ENCODE measurements at places on chromosomes 7 and 10. TPM values are rescaled to one million over a fixed set of nuclear protein-coding genes. Genes with fewer than 3 reads are reported as not detected.

The ADAP1 gene
- total RNA-seq: 19.8 TPM

The DHTKD1 gene
- total RNA-seq: 20.8 TPM

DNA sequence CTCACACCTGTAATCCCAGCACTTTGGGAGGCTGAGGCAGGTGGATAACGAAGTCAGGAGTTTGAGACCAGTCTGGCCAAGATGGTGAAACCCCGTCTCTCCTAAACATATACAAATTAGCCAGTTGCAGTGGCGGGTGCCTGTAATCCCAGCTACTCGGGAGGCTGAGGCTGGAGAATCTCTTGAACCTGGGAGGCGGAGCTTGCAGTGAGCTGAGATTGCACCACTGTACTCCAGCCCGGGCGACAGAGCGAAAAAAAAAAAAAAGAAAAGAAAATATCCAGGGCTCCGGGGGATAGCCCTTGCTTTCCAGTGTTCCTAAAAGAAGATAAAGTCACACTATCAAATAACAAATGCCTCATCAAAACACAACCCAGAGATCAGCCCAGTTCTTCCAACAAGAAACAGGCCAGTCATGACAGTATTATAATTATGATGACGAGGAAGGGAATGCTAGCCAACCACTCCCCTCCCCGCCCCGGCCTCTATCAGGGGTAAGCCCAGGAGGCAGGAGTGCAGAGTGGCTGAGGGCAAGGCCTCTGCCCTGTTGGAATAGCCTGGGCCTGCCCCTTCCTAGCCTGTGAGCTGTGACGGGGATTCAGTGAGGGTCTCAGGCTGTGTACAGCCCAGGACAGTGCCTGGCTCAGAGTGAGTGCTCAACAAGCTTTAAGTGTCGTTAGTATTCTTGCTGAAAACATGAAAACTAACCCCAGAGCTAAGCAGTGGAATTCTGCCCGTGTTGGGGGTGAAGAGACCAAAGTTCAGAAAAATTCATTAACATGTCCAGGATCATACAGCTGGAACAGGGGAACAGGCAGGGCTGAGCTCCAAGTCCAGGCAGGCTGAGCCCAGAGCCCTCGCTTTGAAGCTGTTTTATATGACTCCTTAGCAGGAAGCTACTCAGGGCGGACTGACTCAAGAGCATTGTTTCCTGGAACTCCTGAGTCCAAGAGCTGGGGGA lies 54.3 kb downstream of the FAM241B start:
- DNase-seq: peak; percentile 72
- peaks cover 46% of the 10 kb centered on the region for H3K4me1 ChIP-seq
- H3K36me3 ChIP-seq: no peaks in the 10 kb centered on the region
- H3K4me3 ChIP-seq: no peak overlapping the region
- H3K27ac ChIP-seq: peak overlapping the region; percentile 86
- no peaks in the 10 kb centered on the region for H3K27me3 ChIP-seq

The SPDYE16 gene
- 0.26 TPM for total RNA-seq

GRCh38 chr7:33923440-33924229 lies 18.3 kb downstream of the BMPER start:
- no peaks in the 10 kb centered on the region for H3K27me3 ChIP-seq
- no peak overlapping the region for H3K27ac ChIP-seq
- H3K4me3 ChIP-seq: no peak overlapping the region
- DNase-seq: no peak
- H3K4me1 ChIP-seq: no peaks in the 10 kb centered on the region
- H3K36me3 ChIP-seq: no peaks in the 10 kb centered on the region

DNA sequence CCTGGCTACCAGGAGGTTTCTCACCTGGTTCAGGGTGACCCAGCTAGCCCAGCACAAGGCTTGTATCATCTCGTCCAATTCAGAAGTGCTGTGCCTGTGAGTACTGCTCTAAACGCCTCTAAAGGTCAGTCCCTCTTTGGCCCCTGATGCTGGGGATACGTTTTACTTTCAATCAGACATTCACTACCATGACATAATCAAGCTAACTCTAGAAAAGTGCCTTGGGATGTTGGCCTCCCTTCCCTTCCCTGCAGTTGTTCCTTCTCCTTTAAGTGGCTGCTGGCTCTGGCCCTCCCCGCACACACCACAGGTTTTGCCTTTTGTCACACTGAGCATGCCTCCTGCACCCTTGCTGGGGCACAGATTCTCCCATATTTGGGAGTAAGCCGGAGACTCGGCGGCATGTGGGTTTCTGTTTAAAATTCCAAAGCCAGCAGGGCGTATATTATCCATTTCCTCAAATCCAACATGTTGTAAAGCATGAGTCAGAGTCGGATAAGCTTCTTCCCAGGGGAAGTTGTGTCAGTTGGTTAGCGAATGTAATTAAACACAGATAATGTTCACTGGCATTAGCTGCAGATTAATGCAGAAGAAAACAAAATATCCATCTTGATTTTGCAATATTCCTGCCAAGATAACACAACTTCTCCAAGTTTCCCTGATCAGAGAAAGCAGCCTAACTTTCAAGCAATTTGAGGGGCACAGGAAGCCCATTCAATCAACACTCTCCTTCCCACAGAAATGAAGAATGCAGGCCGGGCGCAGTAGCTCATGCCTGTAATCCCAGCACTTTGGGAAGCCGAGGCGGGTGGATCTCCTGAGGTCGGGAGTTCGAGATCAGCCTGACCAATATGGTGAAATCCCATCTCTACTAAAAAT lies 31.8 kb upstream of the VCL start:
- peak overlapping the region; percentile 45 for H3K27ac ChIP-seq
- peak; percentile 69 for DNase-seq
- H3K27me3 ChIP-seq: no peaks in the 10 kb centered on the region
- H3K36me3 ChIP-seq: no peaks in the 10 kb centered on the region
- H3K4me3 ChIP-seq: no peak overlapping the region

- H3K36me3 ChIP-seq: no peaks in the 10 kb centered on the region
- H3K27me3 ChIP-seq: no peaks in the 10 kb centered on the region
- no peak overlapping the region for H3K27ac ChIP-seq
- H3K4me3 ChIP-seq: no peak overlapping the region
- DNase-seq: no peak
- no peaks in the 10 kb centered on the region for H3K4me1 ChIP-seq
Measured at GRCh38 chr7:91135703-91136430, 128.4 kb upstream of the FZD1 start.

- H3K36me3 ChIP-seq: no peaks in the 10 kb centered on the region
- H3K27ac ChIP-seq: no peak overlapping the region
- H3K27me3 ChIP-seq: no peaks in the 10 kb centered on the region
- no peaks in the 10 kb centered on the region for H3K4me1 ChIP-seq
- DNase-seq: no peak
Measured at GRCh38 chr7:70926666-70927065, 205.3 kb upstream of the GALNT17 start.

GRCh38 chr7:102396710-102397019 lies 502 bp downstream of the PRKRIP1 start:
- H3K4me1 ChIP-seq: peaks cover 17% of the 10 kb centered on the region
- H3K27me3 ChIP-seq: no peaks in the 10 kb centered on the region
- DNase-seq: no peak

The SPDYE6 gene
- not detected for total RNA-seq

GRCh38 chr10:114782666-114783065 lies 38.9 kb upstream of the FHIP2A start:
- H3K27me3 ChIP-seq: no peaks in the 10 kb centered on the region
- H3K4me1 ChIP-seq: no peaks in the 10 kb centered on the region
- no peak overlapping the region for H3K4me3 ChIP-seq
- H3K27ac ChIP-seq: no peak overlapping the region
- DNase-seq: no peak

The ZNF365 gene
- total RNA-seq: 1.0 TPM

- DNase-seq: no peak
- no peak overlapping the region for H3K27ac ChIP-seq
- H3K27me3 ChIP-seq: no peaks in the 10 kb centered on the region
- peaks cover 4% of the 10 kb centered on the region for H3K4me1 ChIP-seq
Measured at GRCh38 chr7:137695942-137696341, 150.8 kb downstream of the DGKI start.

DNA sequence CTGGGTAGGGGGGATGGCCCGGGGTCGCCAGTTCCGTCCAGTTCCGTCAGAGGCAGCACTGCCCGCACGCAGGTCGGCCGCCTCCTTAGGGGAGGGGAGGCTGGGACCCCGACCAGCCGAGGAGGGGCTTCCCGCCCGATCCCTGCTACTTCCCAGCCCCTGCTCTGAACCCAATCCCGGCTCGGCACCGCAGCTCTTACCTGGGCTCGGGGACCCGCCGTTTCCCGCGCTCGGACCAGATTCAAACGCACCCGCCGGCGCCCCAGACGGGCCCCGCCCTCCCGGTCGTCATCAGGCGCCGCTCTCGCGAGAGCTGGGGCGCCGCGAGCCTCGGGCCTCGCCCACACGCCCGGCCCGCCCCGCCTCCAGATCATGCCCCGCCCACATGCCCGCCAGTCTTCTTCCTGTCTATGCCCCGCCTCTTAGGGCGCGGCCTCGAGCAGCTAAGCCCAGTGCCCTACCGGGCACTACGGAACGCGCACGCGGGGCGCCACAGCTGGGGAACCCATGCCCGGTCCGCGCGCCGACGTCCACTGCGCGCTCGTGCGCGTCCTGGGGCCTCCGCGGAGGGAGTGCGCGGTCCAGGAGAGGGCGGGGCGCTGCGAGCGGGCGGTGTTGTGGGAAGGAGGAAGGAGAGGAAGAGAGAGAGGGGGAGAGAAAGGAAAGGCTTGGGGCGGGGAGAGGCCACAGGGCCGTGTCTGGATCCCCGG lies at the start of gene NCAPG2:
TSS of gene NCAPG2 (minus strand) at position 281 of the 710 bp plus-strand sequence. CDS start 2,905 bp downstream, outside the sequence.
- peak within 1 kb of the TSS; percentile 64 for H3K4me3 ChIP-seq
- DNase-seq: peak; percentile 99
- H3K36me3 ChIP-seq: no peaks in the 10 kb centered on the region

The AP3M1 gene
- 17.1 TPM for total RNA-seq

DNA sequence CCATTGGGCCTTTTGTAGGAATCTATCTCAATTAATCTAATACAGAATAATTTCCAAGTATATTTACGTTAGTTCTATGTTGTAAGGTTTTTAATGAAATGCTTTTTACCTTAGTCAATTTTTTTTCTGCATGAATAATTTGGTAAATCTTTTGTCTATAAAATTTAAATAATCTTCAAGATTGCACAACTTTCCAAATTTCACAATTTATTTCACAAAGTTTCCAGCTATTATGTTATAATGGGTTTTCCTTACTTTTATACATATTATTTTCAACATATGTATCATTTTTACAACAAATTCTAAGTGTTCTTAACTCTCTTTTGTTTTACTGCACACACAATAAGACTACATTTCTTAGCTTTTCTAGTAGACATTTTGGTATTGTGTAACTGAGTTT lies 470.7 kb downstream of the ETV1 start:
- DNase-seq: no peak
- H3K4me1 ChIP-seq: peaks cover 10% of the 10 kb centered on the region
- no peaks in the 10 kb centered on the region for H3K27me3 ChIP-seq
- no peaks in the 10 kb centered on the region for H3K36me3 ChIP-seq
- no peak overlapping the region for H3K4me3 ChIP-seq

DNA sequence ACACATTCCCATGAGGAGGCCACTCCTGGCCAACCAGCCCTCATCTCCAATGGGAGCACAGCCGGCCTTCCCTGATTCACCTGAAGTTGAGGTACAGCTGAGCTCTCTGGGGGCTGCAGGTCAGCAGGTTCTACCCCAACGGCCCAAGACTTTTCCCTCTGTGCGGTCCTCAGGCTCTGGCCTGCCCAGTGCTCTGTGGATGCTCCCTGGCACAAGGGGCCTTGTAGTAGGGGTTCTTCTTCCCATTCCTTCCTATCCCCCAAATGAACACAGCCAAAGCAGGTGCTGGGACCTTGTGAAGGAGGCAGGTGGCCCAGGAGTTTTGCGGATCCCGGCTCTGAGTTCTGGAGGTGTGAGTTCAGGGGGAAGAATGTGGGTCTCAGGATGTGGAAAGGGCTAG lies 72.2 kb downstream of the PLXNA4 start:
- H3K4me3 ChIP-seq: no peak overlapping the region
- no peak for DNase-seq
- no peaks in the 10 kb centered on the region for H3K36me3 ChIP-seq
- no peaks in the 10 kb centered on the region for H3K27me3 ChIP-seq
- H3K27ac ChIP-seq: no peak overlapping the region

DNA sequence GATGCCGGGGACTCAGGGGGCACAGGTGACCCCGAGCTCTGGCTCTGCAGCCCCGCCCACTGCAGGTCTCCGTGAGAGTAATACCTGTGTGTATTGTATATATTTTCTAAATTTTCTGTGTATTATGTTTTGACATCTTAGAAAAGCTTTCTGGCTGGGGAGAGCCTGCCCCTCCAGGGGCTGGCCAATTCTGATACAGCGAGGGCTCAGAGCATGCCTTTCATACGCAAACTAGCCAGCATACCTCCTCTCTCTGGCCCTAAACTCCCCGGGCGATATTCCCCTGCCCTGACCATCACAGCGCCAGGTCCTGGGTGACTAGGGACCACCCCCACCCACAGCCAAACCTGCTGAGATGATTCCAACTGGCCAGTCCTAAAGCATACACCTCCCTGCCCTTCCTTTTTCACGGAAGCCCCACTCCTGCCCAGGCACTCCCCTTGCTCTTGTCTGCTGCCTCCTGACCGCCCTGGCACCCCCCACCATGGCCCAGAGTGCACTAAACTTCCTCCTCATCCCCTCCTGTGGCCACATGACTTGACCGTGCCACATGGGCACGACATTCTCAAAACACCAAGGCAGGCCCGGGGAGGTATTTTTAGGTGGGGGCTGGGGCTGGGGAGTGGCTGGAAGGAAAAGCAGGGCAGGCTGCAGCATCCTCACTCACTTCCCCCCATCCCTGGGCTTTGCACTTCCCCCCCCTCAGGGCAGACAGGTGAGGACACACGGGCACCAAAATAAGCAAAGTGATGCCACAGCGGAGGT lies 61.5 kb downstream of the INSIG1 start:
- no peaks in the 10 kb centered on the region for H3K36me3 ChIP-seq
- H3K27me3 ChIP-seq: peaks cover 4% of the 10 kb centered on the region
- no peak for DNase-seq
- H3K27ac ChIP-seq: no peak overlapping the region
- no peaks in the 10 kb centered on the region for H3K4me1 ChIP-seq
- no peak overlapping the region for H3K4me3 ChIP-seq

The NPY gene
- 8.6 TPM for total RNA-seq

The CNTNAP2 gene
- not detected for total RNA-seq

GRCh38 chr10:55065185-55065584 lies 264.2 kb upstream of the PCDH15 start:
- H3K27ac ChIP-seq: no peak overlapping the region
- H3K36me3 ChIP-seq: no peaks in the 10 kb centered on the region
- DNase-seq: no peak
- no peaks in the 10 kb centered on the region for H3K4me1 ChIP-seq
- no peaks in the 10 kb centered on the region for H3K27me3 ChIP-seq

All from body of pancreas (tissue), 4 donors.